CD4-positive, alpha-beta T cell treated with Interleukin-6 for 4 hours (primary cell): ENCODE measurements at places on chromosomes 4 and X.

DNA sequence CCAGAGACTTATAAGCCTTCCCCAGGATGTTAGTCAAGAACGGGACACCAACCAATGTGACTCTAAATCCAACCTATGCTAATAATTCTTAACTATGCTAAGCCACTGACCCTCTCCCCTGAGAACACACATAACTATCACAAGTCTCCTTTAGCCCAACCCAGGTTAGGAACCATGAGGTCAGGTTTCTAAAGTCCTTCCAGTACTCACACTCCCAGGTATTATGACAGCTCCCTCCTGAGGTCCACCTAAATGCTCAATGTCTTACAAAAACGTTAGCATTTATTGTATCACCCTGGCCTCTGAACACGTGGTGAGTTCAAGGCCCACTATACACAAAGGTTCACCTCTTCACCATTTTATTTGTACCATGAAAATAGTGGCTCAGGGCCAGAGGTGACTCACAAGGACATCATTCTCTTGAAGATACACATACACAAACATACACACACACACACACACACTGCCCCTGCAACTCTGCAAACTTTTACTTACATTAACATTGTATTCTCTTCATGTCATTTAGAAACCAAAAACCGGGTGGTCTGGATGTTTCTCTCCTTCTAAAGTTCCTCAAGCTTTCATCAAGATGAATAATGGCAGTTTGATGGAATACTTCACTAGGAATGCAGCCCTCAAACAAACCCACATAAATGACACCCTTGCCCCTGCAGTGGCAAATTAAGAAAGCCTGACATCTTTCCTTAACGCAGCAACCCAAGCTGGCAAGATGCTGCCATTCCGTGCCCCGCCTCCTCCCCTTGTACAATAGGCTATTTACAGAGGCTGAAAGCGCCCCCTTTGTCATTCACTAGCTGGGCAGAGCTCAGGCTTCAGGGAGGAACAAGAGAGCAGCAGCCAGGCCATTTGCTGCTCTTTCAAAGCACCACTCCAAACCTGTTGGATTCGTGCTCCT, 17.7 kb downstream of the ACSL1 start:
- no peak for DNase-seq

DNA sequence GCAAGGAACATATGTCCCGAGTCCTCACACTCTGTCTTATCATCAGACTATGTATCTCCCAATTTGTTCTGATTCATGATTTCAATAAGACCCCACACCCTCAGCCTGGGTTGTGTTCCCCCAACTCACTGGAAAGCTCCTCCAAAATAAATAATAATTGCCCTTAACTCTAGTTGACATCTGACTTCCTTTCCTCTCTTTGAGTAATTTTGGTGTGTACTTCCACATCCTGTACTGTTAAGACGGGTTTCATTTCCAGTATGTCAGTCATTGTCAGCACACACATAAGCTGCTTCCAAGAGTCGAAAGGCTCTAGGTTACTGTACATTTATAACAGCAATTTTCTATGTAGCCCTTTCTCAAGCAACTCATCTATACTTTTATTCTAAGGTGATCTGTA, 52.2 kb upstream of the C1QTNF7 start:
- no peak for DNase-seq

- no peak for DNase-seq
These were observed 27.7 kb upstream of the HS3ST1 start for GRCh38 chr4:11456401-11456800.

DNA sequence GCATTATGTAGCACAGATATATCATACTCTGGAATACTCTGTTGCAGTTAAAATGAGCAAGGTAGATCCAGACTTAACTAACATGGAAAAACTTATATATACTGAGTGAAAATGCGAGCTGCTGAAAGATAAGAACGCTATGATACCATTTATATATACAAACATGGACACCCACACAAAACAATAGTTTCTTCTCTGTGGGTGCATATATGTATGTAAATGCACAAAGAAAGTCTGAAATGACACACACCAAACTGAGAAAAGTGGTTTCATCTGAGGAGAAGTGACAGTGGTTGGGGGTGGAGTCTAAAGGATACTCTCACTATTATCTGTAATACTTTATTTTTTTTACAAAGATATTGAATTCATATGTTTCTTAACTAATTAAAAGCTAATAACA, 12.2 kb upstream of the FGF2 start:
- DNase-seq: no peak

DNA sequence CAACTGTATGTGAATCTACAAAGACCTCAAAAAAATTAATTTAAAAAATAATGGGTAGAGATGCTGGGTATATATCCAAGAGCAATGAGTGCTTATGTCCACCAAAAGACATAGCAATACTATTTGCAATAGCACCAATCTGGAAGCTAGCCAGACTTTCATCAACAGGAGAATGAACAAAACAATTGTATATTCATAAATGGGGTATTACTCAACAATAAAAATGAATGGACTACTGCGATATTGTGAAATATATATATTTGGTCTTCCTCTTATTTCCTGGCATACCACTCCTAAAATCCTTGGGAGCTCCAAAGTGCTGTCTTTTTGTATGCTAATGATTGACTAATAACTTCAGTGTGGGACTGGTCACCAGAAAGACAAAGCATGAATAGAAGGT, 77.5 kb downstream of the MSN start:
- no peak for DNase-seq

GRCh38 chr4:169615467-169616106, 3.2 kb upstream of the NEK1 start:
- DNase-seq: no peak

- peak; percentile 30 for DNase-seq
These were observed 104.0 kb downstream of the PHEX start for GRCh38 chrX:22135994-22136684.

GRCh38 chrX:40244980-40245379, 147.2 kb upstream of the BCOR start:
- DNase-seq: peak; percentile 24

DNA sequence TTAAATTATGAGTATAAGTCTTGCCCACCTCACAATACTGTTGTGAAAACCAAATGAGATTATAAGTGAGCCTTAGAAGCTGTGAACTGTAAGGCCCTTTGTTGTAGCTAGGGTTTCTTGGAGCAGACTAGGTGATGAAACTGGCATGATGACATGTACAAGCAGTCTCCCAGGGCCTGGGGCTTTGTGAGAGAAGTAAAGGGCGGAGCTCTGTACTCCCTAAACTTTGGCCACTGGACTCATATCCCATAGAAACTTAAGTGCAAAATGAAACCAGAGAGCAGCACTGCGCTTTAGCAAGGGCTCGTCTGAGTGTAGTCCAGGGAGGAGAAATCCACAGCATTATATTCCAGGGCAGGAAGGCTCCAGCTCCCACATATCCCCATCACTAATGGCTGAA, 385.6 kb upstream of the FGF16 start:
- no peak for DNase-seq

DNA sequence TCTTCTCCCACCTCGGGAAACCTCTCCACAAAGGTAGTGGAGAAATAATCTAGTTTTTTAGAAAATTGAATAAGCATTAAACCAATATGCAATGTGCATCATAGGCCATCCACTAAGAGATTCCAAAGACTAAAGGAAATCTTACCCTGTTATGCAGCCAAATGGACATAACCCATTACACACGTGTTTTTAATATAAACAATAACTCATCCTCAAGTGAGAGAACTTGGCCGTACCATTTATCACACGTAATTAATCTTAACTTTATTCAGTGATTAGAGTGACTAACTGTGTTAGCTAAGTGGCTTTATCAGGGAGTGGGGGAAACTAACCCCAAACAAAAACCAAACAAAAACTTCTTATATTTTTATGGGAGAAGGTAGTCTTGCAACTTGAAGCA, 57.8 kb downstream of the AFM start:
- DNase-seq: no peak

DNA sequence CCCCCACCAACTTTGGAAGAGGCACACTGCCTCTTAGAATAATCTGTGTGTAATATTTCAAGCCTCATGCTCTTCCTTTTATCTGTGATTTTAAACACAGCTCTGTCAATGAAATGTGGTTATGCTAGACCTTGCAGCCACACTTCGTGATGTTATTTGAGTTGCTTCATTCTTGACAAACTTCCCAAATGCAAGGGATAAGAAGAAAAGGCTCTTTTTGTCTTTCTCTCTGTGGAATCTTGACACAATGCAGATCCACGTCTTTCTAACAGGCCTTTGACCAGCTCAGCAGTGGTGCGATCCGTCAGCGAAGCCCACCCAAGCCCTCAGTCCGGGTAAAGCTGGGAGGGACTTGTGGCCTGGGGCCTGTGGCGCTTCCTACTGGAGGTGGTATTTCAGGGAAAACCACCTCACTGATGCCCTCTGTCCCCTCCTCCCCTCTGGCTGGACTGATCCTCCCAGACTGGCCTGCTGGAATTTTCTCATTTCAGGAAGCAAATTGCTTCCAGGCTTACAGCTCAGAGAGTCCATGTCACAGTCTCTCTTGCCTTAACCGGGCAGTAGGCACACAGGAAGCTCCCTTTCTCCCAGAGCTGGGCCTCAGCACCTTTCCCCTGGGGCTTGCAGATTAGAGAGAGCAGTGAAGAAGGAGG, 19.5 kb upstream of the CCKAR start:
- no peak for DNase-seq

GRCh38 chr4:98555798-98556445, 102.5 kb downstream of the TSPAN5 start:
- no peak for DNase-seq

- DNase-seq: no peak
These were observed 9.5 kb downstream of the ENPEP start for GRCh38 chr4:110485452-110485851.

DNA sequence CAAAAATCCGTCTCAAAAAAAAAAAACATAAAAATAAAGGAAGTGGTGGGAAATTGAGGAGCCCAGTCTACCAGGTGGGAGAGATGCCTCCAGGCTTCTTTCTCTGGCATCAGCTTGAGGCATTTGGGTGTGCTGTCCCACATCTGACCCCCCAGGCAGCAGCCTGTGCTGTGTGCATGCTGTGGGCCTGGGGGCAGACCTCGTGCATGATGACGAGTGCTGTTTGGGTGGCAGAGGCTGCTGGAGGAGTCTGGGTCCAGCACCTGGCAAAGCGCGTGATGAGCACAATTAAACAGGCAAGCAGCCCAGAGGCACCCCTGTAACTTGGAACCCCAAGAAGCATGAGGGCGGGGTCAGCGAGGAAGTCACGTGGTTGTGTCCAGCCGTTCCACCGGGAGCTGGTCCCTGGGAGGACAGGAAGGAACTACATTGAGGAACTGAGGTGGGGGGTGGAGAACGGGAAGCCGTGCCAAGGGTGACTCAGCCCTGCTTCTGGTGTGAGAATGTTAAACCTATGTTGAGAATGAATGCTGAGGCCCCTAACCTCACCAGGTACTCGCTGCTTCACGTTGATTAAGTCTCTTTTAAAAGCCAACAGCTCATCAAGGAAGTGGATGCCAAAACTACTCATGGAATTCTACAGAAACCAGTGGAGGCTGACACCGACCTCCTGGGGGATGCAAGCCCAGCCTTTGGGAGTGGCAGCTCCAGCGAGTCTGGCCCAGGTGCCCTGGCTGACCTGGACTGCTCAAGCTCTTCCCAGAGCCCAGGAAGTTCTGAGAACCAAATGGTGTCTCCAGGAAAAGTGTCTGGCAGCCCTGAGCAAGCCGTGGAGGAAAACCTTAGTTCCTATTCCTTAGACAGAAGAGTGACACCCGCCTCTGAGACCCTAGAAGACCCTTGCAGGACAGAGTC, 6.1 kb downstream of the TACC3 start:
- no peak for DNase-seq

DNA sequence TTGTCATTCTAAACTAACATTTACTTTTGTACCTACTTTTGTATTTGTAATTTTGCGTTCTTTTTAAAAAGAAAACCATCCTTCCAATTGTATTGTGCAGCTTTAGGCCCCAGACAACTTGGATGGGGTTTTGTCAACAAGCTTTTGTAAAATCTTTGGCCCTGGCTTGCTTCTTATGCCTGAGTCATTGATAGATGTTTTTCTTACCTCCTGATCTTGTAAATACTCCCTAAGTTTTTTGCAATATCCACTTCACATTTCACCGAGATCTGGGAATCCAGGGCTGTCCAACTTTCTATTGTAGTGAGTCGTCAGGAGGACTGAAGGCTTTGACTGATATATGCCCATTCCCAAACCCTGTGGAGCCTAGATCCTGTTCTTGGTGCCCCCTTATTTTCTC, 126.9 kb upstream of the GUCY1A1 start:
- no peak for DNase-seq
